ENCODE measurements at places on chromosomes 12 and 14.

- no peak for DNase-seq
These were observed 9.3 kb upstream of the PRIMA1 start for GRCh38 chr14:93797536-93797935.

- DNase-seq, result no peak
These were observed 13.6 kb downstream of the GLRX5 start for GRCh38 chr14:95548328-95548929.

DNA sequence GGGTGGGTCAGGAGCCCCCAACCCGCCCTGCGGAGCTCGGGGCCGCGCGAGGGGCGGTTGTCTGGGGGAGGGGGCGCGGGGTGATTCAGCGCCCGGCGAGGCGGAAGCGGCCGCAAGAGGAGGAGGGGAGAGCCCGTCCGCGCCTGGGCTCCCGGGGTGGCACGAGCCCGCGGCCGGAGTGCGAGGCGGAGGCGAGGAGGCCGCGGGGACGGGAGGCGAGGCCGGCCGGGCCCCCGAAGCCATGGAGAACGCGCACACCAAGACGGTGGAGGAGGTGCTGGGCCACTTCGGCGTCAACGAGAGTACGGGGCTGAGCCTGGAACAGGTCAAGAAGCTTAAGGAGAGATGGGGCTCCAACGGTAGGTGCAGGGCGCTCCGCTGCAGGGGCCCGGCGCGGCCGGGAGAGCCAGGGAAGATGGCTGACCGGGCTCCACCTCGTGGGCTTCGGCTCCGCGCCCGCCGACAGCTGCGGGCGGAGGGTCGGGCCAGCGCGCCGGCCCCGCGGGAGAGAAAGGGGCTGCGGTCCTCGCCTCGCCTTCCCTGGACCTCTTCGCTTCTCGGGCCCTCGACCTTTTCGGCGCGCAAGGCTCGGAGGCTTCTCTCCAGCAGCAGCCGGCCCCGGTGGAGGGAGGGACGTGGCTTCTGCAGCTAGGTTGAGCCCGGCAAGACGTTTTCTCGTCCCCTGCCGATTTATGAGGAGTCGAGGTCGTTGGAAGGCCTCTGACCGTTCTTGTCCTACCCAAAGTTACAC lies 677 bp downstream of the ATP2A2 start:
- no peak for DNase-seq

DNA sequence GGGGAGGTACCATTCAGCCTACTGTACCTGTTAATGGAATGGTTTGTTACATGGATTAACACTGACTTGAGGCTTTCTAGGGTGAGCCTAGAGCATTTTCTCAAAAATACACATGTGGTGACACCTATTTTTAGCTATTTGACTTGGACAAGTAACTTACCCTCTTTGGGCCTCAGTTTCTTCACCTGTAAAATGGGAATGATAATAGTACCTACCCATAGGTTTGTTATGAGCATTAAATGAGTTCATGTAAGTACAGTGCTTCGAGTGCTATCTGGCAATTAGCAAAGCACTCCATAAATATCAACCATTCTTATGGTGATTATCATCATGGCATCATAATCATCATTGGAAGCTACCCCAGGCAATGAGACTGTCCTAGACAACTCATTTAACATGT lies 216.5 kb downstream of the CHST11 start:
- DNase-seq, result no peak

- DNase-seq, result no peak
These were observed 8.7 kb upstream of the SDSL start for GRCh38 chr12:113413488-113413939.

GRCh38 chr14:102927346-102927877 lies 4.9 kb downstream of the AMN start:
- no peak for DNase-seq

DNA sequence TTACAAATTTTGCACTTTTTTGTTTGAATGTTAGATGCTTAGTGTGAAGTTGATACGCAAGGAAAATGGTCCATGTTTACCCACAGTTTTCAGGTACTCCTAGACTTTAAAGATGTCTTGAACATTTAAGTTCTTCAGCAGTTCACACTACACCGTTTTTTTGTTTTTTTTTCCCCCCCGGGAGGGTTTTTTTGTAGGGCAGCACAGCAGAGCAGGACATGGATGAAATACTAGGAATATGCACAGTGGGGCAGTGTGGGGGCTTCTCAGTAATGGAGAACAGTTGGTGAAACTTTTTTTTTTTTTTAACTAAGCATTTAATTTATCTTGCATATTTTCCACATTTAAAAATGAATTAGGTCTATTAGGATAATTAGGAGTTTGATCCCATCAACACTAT lies 4.9 kb downstream of the RAN start:
- no peak for DNase-seq

- DNase-seq, result no peak
These were observed 7.7 kb downstream of the LRCOL1 start for GRCh38 chr12:132602572-132603239.

DNA sequence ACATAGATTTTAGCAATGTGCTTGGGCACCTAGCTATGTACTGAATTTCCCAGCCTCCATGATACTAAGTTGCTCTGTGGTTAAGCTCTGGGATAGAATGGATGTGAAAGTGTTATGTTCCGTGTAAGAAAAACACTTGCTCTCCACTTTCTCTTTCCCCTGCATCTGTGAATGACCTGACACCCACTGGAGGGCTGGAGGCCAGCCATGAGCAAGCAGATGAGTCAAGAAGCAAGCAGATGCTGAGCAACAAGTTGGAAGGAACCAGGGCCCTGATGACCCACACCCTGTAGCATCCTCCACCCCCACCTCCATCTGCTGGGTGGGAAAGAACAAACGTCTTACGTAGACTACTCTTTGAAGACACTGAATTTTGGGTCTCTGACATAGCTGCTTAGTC lies 56.6 kb downstream of the EID3 start:
- no peak for DNase-seq

DNA sequence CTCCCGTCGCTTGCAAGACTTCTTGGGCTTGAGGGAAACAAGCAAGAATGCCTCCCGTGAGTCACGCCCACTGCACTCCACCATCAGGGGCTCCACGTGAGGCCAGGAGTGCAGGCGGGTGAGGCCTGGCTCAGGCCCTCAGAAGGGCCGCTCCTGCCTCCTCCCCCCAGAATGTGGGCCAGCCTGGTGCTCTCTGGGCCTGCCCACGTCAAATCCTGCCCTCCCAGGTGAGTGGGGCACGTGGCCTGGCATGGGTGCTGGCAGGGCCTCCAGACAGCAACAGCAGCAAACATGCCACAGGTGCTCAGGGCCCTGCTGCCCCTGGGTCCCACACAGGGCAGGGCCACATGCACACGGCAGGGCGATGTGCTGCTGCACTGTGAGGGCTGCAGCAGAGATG lies 30.6 kb upstream of the BTBD6 start:
- no peak for DNase-seq

DNA sequence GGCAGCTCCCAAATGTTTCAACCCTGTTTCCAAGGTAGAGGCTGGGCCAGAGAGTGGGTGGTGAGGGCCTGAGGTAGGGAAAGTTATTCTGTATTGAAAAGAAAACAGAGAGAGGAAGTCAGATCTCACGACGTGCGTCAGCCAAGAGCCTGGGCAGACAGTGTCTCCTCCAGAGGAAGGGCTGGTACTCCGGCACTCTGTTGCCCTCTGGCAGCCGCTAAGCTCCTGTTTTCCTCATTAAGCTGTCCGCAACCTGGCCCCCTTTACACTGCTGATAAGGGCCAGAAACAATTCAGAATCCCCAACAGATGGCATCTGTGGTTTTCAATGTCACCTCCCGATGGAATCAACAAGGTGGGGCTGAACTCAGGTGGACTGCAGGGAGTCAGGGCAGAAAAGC lies 26.0 kb upstream of the LTBP2 start:
- no peak for DNase-seq

GRCh38 chr12:104358353-104359003 lies 54.9 kb downstream of the EID3 start:
- DNase-seq, result no peak

DNA sequence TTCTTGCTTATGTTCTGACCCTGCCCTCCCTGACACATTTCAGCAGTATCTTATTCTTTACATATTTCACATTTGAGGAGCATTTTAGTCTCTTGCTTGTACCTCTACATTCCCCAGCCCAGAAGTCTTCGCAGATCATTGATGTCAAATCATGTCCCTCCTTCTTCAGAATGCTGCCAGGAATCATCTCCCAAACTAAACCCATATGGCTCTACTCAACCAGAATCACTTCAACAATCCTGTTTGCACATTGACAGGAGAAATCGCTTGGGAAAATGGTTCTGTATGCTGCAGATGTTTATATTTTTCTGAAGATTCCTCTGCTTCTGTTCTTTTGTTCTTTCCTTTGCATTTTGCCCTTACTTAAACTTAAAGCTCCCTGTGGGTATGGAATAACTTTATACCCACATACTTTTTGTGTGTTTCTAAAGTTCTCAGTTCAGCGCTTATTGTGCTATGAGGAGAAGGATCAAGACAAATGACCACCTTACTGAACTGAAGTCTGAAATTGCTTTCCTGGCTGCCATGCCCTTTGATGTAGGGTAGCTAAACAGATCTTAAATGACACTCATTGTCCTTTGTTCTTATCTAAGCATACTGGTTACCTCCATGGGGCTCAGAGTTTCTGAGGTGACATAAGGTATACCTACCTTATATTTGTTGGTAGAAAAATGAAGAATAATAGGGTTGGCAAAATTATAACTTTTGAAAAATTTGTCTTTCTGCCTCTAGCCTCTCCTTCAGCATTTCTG lies 134.6 kb downstream of the SLC25A21 start:
- no peak for DNase-seq

DNA sequence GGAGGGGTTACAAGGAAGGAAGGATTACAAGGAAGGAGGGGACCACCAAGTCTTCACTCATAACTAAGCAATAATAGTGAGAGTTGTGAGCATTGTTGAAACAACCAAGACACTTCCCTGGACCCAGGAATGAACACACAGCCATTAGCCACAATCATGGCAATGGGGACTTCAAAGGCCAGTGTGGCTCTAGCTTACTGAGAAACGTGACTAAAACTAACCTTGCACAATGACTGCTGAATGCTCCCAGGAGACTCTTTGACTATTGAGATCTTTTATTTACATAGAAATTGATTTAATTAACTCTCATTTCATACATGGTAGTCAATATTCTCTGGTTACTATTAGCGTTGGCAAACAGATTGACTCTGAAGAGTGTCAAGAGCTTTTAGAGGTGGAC lies 263.0 kb upstream of the SOX5 start:
- no peak for DNase-seq

- no peak for DNase-seq
These were observed at the start of gene PZP for GRCh38 chr12:9208229-9208628. TSS of gene PZP (minus strand) at chr12:9208395. CDS start at chr12:9208341, 54 bp downstream.

- no peak for DNase-seq
These were observed 59.7 kb downstream of the GTF2A1 start for GRCh38 chr14:81161088-81161487.

- no peak for DNase-seq
These were observed 41.4 kb downstream of the SPTSSA start for GRCh38 chr14:34420547-34421150.

- DNase-seq, result no peak
These were observed 17.6 kb downstream of the CCDC88C start for GRCh38 chr14:91399868-91400640.

DNA sequence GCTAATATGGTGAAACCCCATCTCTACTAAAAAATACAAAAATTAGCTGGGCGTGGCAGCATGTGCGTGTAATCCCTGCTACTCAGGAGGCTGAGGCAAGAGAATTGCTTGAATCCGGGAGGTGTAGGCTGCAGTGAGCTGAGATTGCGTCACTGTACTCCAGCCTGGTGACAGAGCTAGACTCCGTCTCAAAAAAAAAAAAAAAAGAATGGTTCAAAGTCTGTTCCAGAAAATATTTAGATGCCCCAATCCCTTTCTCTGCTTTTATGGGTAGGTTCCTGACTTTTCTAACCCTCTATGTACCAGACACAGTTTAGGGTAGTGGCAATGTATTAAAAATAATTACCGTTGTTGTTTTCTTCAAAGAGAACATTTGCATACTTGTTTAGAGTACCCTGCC lies 161.4 kb downstream of the STXBP6 start:
- no peak for DNase-seq

GRCh38 chr14:85296456-85297210 lies 233.3 kb upstream of the FLRT2 start:
- peak; percentile 40 for DNase-seq

- no peak for DNase-seq
These were observed 211.4 kb upstream of the TMEM132C start for GRCh38 chr12:128055567-128055966.

GRCh38 chr12:124423761-124424515 lies 129.0 kb downstream of the RFLNA start:
- DNase-seq, result no peak

- no peak for DNase-seq
These were observed 126.2 kb downstream of the GRIP1 start for GRCh38 chr12:66552716-66553115.

DNA sequence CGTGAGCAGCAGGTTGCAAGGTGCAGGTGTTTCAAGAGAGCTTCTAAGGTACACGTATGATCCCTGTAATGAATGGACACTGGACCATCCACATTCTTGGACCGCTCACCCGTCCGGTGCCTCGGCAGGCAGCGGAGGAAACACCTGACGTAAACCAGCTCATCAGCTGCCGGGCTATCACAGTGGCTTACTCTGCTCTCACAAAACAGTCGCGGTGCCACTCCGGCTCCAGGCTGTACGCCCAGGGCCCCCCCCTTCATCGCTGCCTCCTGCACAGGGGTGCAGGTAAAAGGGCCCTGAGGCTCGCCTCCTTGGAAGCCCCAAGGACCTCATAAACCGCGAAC lies 436 bp downstream of the VPS33A start:
- DNase-seq, result no peak

GRCh38 chr14:103548463-103549351 lies 13.8 kb downstream of the BAG5 start:
- no peak for DNase-seq

DNA sequence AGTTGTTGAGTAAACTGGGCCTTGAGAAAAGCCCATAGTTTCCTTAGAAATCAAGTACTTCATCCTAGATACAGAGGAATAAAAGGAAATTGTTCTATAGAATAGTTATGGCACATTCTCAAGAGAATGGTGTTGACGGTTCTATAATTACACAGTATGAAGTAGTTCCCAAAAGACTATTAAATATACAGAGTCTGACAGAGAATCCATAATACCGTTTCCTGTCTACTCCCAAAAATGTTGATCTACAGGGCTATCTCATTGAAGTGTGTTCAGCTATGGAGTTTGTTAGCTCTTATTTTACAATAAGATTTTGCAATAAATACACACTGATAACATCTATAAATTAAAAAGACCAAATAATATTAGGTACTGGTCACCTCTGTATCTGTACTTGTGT lies 799.7 kb downstream of the RPS29 start:
- DNase-seq, result no peak

DNA sequence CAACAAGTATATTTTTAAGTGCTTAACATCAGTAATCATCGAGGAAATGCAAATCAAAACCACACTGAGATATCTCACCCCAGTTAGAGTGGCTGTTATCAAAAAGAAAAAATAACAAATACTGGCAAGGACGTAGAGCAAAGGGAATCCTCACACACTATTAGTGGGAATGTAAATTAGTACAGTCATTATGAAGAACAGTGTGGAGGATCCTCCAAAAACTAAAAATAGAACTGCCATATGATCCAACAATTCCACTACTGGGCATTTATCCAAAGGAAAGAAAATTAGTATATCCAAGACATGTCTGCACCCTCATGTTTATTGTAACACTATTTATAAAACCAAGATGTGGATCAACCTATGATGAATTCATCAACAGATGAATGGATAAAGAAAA lies 149.0 kb upstream of the PWP1 start:
- DNase-seq, result no peak

GRCh38 chr12:124088217-124088907 lies 115.3 kb downstream of the ZNF664 start:
- no peak for DNase-seq

GRCh38 chr12:128643155-128643554 lies 180.6 kb downstream of the SLC15A4 start:
- DNase-seq, result no peak

GRCh38 chr14:76954394-76955190 lies 73.9 kb downstream of the IRF2BPL start:
- no peak for DNase-seq

Measured in kidney glomerular epithelial cell (primary cell).